ENCODE measurements at places on chromosomes 1 and 21.

DNA sequence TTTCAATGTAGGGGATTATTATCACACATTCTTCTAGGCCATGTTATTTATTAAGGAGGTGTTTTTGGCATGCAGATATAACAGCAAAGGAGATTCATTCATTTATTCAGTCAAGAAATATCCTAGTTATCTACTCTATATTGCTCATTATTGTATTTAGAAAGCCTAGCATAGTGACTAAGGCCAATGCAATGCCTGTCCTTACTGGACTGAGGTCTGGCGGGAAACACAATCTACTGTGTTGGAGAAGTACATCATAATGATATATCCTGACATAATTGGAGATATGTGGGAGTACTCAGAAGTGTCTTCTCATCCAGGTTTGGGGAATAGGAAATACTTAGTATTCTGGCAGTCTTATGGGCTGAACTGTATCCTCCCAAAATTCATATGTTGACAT is 421.5 kb upstream of the USP24 start:
- DNase-seq = no peak

DNA sequence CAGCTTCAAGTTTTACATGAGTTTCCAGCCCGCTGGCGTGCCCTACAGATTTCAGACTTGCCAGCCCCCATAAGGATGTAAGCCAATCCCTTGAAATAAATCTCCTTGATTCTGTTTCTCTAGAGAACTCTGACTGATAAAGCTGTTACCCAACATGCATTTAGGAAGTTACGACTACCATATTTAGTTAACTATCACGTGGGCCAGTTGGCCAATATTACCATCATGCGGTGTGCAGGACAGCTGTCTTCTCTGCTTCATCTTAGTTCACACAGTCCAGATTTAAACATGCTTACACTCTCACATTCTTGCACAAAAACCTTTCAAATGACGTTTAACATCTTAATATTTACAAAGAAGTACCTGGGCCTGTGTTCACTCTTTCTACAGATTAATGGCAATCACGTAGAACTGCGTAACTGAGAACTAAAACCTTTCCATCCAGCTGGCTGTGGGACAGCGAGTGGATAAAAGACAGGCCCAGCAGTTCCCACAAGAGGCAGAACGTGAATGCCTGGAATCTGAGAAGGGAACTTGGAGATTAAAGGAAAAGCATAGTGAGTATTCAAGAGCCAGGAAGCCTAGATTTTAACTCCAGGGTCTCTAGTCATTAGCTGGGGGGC is 20.8 kb downstream of the FAM177B start:
- DNase-seq = no peak

GRCh38 chr1:179217943-179218507 is 11.5 kb downstream of the ABL2 start:
- no peak for DNase-seq

DNA sequence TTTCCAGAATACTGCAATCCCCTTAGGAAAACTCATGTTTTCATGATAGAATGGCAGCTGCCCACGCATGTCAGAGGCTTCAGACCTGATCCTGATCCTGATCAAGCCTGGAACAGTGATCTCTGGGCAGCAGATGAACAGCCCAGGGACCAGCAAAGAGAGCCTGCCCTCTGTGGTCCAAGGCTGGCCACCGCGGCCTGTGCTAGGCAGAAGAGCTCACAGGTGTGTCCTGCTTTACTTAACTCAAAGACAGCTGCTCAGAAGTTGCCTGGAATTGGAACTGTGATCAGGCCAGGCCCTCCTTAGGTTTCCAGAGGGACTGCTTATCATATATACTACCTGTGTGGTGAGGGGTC is 21.2 kb upstream of the BCAR3 start:
- no peak for DNase-seq

- no peak for DNase-seq
Observed at GRCh38 chr1:3209201-3209600, 140.2 kb downstream of the PRDM16 start.

GRCh38 chr1:198638894-198639635 is at the start of gene PTPRC:
Gene PTPRC (plus strand): TSS chr1:198639040. CDS start chr1:198639269, 229 bp downstream.
- peak; percentile 28 for DNase-seq

GRCh38 chr1:167676205-167676915 is 45.4 kb upstream of the MPZL1 start:
- no peak for DNase-seq

GRCh38 chr1:31381394-31382294 is 8.8 kb upstream of the FABP3 start:
- no peak for DNase-seq

GRCh38 chr1:85230305-85230977 is 29.0 kb downstream of the C1orf52 start:
- no peak for DNase-seq

GRCh38 chr21:45504021-45504515 is 38.2 kb downstream of the SLC19A1 start:
- no peak for DNase-seq

DNA sequence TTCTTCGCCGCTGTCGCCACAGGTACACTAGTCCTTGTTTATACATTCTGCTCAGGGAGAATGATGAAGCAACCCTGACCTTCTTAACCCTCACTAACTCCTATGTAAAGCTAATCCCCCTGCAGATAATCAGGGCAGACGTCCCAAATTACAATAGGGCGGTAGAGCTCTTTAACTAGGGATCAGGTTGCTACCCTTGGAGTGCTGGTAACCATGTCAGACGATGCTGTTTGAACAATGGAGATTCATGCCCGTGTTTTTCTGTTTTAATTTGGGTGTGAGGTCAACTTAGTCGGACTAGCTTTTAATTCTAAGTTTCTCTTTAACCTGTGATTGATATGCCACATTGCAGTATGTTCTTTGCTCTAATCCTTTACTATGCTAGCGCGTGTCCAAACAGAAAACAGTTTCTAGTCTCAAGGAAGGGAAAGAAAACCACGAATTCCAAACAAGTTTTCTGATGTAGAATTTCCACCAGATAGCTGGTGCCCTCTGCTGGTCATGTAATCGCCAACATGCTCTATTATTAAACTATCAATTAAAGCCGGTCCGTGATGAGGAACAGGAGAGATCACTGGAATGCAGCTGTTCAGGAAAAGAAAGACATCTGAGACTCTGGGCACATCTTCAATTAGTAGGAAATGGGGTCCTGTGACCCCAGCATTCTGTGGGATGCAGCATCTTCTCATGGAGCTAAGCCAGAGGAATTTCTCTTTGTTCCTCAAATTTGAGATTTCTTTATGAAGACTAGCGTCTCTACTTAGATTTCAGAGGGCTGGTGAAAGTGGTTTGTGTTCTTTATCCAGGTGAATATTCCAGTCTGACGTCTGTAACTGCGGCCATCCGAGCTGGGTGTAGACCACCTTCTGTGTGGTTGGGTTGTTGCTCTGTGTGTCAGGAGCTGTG is 18.3 kb upstream of the VAMP3 start:
- no peak for DNase-seq

GRCh38 chr21:44647222-44647552 is 973 bp downstream of the KRTAP10-11 start:
- DNase-seq = no peak

DNA sequence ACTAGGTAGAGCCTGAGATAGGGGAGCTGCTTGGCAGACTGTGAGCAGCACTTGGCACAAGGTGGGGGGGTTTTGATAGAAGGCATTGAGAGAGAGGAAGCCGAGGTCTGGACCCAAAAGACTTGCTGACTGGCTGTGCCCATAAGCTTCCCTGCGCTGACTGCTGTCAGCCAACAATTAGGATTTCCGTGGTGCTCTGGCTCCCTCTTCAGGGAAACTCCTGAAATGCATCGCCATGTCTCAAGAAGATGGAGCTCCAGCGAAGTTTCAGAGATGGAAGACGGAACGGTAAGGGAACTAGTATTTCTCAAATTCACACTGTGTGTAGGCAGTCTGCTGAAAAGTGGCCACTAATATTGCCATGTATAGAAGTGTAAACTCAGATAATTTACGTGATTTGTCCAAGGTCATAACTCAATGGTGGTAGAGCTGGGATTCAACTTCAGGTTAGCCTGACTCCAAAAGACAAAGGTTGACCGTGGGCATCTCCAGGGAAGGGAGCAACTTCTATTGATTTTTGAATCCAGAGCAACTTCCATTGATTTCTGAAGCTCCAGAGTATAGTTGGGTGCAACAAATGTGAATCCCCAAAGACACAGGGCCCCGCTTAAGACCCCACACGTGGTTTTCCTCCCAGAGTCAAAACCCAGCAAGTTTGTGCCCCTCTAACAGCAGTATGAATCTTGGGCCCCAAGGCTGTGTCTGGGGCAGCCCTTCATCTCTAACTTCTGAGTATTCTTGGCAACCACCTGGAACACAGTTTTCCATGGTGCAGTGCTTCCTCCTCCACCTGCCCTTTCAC is 44.5 kb upstream of the CRNN start:
- peak; percentile 61 for DNase-seq

GRCh38 chr21:36208326-36209013 is 51.8 kb downstream of the DOP1B start:
- DNase-seq = no peak

GRCh38 chr1:145804235-145805045 is 19.5 kb downstream of the RNF115 start:
- no peak for DNase-seq

DNA sequence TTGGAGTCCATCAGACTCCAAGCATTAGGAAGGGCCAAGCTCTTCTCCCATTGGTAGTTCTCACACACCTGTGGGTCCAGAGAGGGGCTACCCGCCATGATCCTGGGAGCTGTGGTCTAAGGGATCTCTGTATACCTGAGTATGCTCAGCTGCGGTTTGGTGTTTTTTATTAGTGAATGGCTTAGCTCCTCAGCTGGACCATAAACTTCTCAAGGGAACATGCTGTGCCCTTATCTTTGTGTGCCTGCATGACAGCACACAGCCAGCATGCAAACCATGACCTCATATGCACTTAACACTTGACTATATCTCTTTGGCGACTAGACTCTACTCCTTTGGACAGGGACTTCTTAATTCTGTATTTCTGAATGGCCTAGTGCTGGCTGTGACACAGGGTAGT is 94.5 kb downstream of the CD58 start:
- DNase-seq = no peak

DNA sequence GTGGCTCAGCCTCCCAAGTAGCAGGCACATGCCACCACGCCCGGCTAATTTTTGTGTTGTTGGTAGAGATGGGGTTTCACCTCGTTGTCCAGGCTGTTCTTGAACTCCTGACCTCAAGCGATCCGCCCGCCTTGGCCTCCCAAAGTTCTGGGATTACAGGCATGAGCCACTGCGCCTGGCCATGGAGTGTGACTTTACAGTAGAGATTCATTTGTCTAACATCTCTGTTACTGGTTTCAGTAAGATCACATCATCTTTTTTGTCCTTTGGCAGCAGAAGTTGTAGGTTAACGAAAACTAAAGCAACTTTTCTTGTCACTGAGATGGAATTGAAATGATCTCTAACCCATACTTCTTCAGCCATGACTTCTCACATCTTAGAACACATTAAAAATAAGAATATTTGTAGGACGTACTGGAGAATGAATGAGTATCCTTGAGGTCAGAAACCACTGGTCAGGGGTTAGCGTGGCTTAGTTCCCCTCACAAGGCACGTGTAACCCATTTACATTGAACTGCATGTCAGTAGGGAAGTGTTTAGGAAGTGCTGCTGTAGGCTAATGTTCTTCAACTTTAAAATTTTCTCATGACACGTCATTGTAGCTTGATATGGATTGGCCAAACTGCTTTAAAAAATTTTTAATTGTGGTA is 75.9 kb downstream of the CAMTA1 start:
- DNase-seq = no peak

- peak; percentile 57 for DNase-seq
Observed at GRCh38 chr1:212607206-212607912, 1.2 kb upstream of the ATF3 start.

DNA sequence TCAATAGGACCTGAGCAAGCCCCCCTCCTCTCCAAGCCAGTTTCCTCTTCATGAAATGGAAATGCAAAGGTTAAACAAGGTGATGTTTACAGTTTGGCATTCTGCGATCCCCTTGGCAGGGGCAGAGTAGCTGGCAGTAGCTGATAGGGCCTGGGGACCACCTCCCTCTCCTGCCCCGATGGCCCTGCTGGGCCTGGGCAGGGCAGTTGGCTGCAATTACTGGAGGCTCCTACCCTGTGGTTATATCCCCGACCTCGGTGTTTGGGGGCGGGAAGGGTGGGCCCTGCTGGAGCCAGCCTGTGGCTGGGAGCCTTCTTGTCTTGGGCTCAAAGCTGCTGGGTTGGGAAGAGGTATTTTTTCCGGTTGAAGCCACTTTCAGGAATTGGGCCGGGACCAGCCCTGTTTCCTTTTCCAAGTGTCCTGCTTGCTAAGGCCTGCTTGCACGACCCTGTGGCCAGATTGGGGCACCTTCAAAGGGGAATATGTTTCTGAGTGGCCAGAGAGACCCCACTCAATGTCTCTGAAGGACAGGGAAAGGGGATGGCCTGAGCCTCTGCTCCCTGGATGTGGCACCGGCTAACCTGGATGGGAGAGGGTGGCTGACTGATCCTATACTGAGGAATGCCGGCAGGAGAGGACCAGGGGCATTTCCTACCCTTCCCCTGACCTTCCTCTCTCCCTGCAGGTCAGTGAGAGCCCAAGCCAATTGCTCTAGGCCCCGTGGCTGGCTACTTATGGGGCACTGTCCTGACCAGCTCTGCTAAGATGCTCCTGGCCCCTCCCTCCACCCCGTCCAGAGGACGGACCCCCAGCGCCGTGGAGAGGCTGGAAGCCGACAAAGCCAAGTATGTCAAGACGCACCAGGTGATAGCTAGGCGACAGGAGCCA is 1.9 kb downstream of the FAM110D start:
- no peak for DNase-seq

DNA sequence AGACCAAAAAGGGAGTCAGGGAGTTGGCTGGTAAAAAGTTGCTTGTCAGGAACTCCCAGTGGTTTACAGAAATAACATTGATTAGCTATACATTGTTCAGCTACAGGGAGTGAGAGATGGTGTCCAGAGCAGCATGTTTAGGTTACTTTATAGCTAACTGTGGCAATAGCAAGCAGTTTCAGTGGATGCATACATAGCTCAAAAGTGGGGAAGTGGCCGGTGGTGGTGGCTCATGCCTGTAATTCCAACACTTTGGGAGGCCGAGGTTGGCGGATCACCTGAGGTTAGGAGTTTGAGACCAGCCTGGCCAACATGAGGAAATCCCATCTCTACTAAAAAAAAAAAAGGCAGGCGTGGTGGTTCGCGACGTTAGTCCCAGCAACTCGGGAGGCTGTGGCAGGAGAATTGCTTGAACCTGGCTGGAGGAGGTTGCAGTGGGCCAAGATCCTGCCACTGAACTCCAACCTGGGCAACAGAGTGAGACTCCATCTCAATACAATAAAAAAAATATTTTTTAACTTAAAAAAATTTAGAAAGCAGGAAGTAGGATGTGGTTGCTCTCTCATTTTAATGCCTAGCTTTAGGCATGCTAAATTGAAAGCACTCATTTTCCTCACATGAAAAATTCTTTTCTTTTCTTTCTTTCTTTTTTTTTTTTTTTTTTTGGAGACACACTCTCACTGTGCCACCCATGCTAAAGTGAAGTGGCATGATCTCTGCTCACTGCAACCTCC is 109.7 kb downstream of the PPIAL4G start:
- no peak for DNase-seq

- DNase-seq = no peak
Observed at GRCh38 chr1:205298191-205298994, 23.2 kb downstream of the NUAK2 start.

GRCh38 chr1:41879617-41880016 is 39.1 kb downstream of the HIVEP3 start:
- DNase-seq = no peak

Measured in GM13977 (cell line).